ENCODE measurements at places on chromosomes 5 and 9.

GRCh38 chr5:117504305-117504704 lies 929.7 kb upstream of the SEMA6A start:
- DNase-seq, result no peak

- peak; percentile 96 for DNase-seq
Measured at GRCh38 chr5:140295414-140295813, 7.5 kb downstream of the PFDN1 start.

DNA sequence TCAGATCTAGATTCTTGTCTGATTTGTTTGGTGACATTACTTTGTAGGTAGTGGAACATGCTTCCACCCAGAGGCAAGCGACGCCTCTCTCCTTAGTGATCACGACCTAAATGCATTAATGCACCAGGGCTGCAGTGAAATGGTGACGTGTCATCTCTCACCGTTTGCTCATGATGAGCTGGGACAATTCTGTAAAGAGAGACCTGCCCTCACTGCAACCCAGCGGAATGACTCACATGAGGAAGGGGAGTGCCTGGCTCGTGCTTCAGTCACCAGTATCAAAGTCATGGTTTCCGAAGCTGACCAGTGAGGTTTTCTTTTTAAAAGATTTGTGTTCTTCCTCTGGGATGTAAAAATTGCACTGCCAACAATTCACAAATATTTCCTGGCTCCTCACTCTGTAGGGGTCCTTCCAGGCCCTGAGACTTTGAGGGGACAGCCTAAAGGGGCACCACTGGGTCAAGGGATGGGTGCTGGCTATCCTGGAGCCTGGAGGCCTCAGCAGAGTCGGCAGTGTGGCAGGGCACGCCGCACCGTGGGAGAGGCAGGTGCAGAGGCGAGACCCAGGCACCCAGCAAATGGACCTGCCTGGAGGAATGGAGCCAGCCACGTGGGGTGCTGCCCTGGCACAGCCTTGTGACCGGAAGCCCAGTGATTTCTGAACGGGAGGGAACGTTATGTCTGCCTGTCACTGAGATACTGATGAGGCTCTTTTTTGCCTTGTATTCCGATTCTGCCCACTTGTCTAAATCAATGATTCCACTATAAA lies 17.3 kb downstream of the QSOX2 start:
- peak; percentile 58 for DNase-seq

GRCh38 chr9:91033797-91034196 lies 232.2 kb downstream of the SYK start:
- DNase-seq, result no peak

DNA sequence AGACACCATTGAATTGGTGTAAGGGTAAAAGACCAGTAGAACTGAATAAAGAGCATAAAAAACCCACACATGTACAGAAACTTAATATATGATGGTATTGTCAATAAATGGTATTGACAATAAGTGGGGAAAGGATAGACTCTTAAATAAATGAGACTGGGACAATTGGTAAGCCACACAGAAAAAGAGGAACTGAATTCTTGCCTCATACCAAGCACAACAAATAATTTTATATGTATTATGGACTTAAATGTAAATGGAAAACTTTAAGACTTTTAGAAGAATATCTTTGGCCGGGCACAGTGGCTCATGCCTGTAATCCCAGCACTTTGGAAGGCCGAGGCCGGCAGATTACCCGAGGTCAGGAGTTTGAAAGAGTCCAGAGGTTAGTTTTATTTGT lies 37.9 kb upstream of the PPP2CA start:
- no peak for DNase-seq

DNA sequence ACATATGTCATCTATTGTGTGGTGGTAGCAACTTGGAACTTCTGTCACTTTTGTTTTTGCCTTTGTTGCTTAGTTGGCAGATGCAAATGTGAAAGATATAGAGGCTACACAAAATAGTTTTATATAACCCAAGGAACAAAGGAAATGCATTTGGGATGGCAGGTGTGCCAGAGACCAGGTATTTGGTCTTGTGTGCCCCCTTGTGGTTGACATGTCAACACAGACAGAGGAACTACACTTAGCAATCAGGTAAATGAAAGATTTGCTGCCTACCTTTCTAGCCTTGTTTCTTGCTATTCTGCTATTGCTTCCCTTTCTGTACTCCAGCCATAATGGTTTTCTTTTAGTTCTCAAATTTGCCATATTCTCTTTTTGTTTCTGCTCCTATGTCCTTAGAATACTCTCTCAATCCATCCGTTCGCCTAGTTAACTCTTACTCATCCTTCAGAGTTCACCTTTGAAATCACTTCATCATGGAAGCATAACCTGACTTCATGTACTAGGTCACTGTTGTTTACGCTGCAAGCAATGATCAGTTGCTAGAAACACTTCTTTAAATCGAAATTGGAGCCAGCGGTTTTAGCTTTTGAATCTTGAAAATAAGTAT lies 119.5 kb downstream of the TRPM3 start:
- DNase-seq, result no peak

GRCh38 chr5:168935183-168935582 lies 356.0 kb upstream of the PANK3 start:
- DNase-seq, result no peak

DNA sequence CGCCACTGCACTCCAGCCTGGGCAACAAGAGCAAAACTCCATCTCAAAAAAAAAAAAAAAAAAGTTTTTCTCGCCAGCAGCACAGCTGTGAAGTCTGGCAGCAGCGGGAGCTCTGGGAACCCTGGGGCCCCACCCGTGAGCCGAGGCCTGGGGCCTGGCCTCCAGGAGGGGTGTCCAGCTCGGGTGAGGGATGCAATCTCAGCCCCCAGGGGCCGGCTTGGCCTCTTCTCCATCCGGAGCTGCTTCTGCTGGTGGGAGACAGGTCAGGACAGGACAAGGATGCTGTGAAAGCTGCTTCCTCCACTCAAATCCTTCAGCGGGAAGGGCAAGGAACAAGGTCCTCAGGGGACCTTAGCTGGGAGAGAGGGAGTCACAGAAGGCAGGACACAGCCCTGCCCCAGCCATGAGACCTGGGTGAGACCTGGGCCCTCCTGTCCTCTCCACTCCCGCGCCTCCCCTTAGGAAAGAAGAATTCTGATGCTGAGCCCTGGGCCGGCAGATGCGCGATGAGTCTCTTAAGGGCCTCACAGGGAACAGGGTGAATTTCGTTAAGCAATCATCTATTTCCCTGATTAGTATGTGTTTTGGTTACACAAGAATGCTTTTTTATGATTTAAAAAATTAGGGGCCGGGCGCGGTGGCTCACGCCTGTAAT lies 30.6 kb downstream of the PLPP7 start:
- DNase-seq, result no peak

DNA sequence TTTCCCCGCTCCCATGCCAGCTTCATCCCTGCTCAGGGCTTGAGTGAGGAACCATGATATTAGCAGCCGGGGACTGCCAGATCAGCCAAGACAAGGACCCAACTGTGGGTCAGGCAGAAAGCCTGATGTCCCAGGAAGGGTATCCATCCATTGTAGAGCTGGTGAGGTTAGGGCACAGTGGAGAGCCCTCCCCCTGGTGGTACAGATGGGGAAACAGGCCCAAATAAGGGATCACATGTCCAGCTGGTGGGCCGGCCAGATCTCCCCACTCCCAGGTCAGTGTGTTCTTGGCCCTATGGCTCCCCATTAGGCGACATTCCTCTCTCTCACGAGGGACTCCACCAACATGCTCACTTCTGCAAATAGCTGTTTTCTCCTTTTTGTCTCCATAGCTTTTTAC lies 9.0 kb downstream of the CDX1 start:
- DNase-seq, result no peak

DNA sequence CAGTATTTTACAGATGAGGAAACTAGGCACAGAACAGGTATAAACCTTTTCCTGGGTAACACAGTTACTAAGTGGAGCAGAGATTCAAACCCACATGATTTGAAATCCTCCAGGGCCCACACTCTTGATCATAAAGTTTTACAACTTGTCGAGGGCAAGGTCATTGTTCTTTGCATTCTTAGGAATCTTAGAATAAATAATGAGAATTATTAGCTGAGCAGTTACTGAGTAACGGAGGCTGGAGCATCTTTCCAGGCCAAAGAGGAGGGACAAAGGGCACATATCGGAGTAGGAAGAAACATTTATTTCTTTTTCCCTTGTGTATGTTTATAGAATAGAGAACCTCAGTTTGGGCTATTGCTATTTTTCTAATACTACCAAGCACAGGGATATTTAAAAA lies 27.1 kb upstream of the F2R start:
- no peak for DNase-seq

- DNase-seq, result no peak
Measured at GRCh38 chr9:120965344-120966012, 38.9 kb upstream of the TRAF1 start.

GRCh38 chr9:100595391-100596199 lies 17.7 kb downstream of the CAVIN4 start:
- peak; percentile 39 for DNase-seq

DNA sequence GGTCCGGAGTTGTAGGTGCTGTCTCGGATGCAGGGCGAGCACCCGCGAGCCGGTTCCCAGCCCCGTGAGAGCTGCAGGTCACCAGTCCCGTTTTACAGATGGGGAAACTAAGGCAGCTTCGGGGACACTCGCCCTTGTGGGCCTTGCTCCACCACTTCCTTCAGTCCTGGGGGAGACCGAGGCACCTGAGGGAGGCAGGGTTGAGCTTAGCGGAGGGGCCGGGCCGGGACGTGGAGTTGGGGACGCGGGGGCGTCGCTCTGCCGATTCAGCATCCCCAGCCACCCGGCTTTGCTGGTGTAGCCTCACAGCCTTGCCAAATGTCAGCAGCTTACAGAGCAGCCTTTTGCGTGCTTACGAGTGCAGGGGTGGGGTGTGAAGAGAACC lies 530 bp downstream of the BBLN start:
- no peak for DNase-seq

DNA sequence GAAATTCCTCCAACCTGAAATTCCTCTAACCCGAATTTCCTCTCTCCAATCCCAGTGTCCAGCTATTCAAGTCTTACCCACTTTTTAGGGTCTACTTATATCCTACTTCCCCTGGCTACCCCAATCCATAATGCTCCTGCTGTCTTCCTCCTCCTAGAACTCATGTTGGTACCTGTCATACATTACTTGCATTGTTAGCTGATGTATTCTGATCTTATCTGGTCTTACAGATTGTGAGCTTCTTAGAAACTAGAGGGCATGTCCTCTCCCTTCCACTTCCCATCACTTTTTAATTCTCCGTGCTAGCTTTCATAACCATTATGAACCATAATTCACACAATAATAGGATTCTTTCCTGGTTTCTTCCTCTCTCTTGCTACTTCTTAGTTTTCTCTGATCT lies 336.1 kb downstream of the CWC27 start:
- no peak for DNase-seq

DNA sequence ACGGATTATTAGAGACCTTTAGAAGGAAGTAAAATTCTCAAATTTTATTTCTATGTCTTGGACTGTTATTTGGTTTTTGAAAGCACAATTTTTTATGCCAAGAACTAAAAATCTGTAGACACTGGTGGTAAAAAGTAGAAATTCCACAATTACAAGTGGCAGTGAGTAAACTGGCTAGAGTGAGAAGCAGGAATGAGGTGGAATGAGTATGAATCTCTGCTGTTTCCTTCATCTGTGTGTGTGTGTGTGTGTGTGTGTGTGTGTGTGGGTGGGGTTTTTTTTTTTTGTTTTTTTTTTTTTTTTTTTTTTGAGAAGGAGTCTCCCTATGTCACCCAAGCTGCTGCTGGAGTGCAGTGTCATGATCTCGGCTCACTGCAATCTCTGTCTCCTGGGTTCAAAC lies 94.2 kb downstream of the TLE4 start:
- no peak for DNase-seq

DNA sequence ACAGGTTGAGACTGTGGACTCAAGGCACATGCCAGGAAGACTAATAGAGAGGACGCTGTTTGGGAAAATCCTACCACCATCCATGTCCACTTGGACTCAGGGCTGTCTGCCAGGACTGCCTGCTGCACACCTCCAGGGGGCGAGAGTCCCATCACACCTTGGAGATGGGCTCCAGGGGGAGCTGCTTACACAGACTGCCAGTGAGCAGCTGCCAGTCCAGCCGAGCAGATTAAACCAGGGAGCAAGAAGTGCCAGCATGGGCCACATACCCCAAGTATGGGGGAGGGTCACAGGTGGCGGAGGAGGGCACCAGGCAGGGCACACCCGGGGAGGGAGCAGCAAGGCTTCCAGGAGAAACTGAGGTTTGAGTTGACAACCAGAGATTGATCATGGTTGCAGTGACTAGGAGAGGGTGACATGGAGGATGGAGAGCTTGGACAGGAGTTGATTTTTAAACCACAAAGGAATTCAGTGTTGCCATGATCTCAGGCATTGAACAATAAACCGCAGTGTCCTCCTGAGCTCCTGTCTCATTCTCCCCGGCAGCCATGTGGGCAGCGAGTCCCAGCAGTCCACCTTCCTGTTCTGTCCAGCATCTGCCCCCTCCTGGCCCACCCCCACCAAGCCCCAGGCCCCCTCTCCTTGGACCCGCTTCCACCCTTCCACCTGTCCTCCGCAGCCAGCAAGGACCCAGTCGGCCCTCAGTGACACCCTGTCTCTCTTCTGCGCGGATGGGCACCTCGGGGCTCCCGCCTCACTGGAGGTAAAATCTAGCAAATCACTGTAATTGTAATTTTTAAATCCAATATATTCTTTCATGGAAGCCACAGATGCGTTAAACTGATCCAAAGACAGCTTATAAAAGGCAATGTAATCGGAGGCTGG lies 3.1 kb upstream of the VAV2 start:
- DNase-seq, result no peak

DNA sequence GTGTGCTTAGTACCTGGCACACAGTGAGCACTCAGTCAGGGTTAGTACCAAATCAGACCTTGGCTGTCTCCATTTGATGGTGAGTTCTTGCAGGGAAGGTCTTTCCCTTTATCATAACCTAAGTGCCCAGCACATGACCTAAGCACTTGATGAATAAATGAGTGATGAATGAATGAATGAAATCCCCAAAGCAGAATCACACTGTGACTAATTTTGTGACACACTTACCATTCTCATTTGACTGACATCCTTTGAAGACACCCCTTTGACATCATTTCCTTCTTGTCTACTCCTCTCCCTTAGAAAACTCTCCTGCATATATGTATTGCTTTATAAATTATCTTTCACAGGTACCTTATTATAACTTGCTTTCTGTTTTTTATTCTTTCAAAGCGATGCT lies 130.2 kb upstream of the ELL2 start:
- no peak for DNase-seq

GRCh38 chr5:125346316-125346715 lies 599.9 kb upstream of the ZNF608 start:
- DNase-seq, result no peak

DNA sequence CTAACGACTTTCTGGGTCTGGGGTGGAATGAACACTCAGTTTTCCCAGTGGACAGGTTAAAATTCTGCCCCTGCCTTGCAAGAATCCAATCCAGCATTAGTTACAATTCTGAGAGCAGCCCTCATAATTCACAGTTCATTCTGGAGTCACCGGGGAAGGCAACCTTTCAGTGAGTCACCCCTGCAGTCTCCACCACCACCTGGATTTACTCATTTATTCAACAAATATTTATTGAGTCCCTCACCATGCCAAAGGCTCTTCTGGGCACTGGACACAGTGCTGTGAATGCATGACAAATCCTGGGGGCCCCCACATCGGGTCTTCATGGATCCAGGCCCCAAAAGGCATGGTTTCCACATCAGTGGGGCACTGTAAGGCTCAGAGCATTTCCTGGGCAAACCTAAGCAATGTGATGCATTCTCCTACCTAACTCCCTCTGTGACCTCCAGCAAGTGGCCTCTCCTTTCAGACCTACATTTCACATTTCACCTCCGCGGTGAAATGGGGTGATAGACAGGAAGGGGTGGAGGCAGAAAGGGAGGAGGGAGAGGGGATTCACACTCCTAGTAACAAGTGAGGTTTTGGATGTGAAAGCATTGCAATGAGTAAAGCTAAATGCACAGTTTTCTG lies 6.4 kb upstream of the MSX2 start:
- no peak for DNase-seq
